ENCODE measurements at places on chromosomes 2 and 18.

- DNase-seq, result no peak
Observed at GRCh38 chr18:38497266-38497665, 931.7 kb upstream of the CELF4 start.

DNA sequence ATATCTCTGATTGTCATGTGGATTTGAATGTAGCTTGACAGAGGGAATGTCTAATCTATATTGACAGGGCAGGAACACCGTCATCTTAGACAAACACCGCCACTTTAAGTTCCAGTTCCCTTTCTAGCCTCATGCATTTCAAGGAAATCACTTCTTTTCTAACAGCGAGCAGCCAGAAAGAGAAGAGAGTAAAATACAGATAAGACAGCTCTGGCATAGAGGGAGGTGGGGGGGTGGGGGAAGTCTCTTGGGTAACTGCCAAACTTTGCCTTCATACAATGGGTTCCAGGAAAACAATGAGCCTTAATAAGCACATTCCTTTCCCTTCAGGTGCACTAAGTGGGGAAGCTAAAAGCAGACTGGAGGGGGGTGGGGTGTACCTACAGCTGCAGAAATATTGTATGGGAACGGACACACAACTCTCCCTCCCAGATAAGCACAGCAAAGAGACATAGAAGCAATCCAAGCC is 37.2 kb downstream of the CASP10 start:
- DNase-seq, result no peak

- no peak for DNase-seq
Observed at GRCh38 chr18:42798606-42799170, 316.8 kb downstream of the RIT2 start.

- DNase-seq, result no peak
Observed at GRCh38 chr2:24409700-24410556, 49.6 kb upstream of the ITSN2 start.

GRCh38 chr2:207796585-207797350 is 27.1 kb upstream of the FZD5 start:
- no peak for DNase-seq

DNA sequence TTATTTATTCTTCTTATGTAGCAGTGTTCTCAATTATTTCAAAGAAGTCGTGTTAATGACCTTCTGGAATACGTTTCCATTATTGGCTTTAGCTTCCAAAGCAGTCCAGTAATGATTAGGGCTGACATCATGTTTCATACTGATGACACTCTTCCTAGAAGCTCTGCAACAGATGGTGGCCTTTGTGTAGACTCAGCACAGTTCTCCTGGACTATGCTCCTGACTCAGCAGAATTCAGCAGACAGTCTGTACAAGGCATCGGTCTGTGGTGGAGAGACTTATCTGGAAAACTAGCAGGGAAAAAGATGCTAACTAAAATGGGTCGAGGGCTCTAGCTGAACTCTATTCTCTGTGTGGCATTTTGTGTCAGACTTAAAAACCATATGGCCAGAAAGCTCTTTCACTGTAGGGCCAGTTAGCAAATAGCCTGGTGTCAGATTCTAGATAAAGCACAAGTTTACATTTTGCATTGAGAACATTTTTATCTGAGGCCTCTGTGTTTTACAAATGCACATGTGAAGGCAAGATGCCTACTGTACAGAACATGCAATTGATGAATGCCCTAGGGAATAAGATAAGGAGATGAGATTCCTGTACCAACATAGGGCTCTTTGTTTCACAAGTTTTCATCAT is 35.1 kb downstream of the GULP1 start:
- DNase-seq, result no peak

GRCh38 chr2:175955136-175955535 is 46.9 kb downstream of the LNPK start:
- DNase-seq, result no peak

DNA sequence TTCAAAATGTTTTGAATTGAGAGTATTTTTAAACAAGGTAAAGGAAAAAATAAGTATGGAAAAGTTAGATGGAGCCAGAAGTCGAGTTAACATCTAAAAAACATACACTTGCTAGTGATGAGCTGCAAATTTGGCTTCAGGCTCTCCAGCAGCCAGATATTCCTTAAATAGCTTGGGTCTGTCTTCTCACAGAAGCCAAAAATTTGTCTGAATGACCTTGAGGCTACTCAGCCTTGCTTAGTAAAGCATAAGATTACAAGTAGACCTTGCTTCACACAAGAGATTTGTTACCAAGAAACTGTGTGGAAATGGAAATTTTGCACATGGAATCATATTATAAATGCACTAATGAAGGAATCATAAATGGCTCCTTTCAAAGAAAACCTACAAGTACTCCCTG is 40.8 kb upstream of the GRB14 start:
- DNase-seq, result no peak

DNA sequence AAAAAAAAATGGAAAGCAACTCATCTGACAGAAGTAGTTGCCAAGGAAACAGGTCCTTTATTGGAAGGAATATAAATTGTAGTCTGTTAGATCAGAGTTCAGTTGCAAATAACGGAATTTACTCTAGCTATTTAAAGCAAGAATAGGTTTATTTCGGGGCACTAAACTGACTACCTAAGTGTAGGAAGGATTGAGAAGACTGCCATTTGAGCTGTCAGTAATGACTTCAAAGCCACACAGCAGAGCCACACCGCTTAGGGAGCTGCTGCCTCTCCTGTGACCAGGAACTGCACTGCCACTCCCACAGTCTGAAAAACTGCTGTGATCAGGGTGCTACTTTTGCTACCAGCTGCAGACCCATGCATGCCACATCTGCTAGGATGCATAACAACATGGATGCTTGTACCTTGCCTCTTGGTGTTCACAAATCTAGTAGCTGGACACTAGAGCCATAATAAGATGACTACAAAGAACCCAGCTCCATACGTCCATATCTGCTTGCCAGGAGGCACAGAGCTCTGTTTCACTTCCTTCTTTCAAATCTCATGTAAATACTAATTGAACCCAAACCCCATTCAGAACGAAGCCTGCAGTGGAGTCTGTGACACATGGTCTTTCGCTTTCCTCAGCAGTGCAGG is 2.2 kb downstream of the DSG2 start:
- DNase-seq, result no peak

- no peak for DNase-seq
Observed at GRCh38 chr18:75558790-75559189, 131.3 kb upstream of the SMIM21 start.

- DNase-seq, result no peak
Observed at GRCh38 chr2:54845514-54845913, 122.1 kb downstream of the EML6 start.

DNA sequence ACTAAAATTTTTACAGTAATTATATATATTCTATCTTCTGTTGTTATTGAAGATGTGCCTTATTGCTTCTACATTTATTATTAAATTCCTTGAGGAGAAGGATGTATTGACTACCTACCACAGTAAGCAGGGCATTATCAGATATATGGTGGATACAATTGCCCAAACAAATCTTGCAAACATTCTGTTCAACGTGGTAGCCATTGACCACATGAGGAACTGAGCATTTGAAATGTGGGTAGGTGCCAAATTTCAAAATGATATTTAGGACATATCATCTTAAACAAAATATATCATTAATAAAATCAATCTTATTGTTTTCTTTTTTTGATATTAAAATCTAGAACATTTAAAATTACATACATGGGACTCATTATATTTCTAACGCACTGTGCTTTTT is 11.1 kb downstream of the SCN3A start:
- DNase-seq, result no peak

DNA sequence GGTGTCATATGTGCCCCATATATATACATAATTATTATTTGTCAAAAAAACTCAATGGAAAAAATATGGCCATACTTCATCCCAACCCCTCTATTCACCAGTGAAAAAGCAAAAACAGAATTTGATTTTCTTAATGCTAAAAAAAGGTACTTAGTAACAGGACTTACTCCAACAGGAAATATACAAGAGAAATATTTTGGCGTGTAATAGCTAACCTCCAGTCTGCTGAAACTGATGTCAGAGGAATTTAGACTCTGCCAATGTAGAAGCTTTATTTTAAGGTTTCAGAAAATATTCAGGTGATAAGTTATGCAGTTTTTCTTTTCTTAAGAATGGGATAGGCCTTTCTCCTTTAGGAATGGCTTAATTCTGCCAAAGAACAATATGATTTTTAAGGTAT is 72.6 kb downstream of the TMEFF2 start:
- DNase-seq, result no peak

- no peak for DNase-seq
Observed at GRCh38 chr2:100791294-100791935, 28.5 kb upstream of the NPAS2 start.

DNA sequence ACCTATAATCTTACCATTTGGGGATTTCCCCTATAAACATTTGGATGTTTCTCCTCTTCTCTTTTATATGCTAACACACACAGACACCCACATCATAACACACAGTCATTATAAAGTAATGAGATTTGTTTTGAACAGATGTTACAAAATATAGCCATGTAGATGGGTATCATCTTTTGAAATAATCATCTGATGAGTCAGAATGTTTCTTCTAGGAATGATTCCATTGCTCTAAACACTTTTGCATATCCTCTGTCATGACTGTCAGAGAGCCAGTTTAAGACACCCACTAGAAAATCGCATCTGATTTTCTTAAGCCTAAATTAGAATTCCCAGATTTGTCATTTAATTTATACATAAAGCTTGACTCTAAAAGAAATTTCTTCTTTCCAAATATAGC is 442.6 kb downstream of the CMPK2 start:
- no peak for DNase-seq

DNA sequence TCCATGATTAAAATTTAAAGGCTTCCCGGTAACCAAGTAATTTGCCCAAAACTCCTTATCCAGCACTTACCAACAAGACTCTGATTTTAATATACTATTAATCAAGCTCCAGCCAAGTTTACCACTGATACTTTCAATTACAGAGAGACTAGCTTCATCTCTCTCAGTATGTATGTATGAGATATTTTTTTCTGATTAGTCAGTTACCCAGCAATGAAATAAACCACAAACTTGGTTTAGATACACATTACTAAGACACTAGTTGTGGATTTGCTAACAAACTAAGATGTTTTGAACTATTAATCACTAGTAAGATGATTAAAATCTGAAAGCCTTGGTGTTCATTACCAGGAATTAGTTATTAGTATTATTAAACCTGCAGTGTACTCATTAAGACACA is 1272.2 kb upstream of the ACVR2A start:
- no peak for DNase-seq

DNA sequence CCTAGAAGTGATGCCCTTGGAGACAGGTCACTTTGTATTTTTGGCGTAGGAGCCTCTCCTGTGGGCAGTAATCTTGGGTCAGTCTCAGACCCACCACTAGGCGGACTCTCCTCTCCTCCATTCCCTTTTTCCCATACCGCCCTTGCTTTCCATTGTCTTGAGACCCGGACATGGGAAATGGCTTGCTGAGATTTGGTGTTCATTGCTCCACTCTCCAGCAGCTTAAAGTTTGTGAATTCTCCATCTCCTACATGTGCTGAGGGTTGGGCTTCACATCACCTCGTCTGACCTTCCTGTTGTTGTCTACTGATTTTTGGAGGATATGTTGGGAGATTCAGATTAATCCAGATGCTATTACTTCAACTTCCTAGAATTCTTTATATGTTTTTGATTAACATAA is 159.2 kb upstream of the RAB12 start:
- DNase-seq, result no peak

GRCh38 chr2:38178556-38179419 is 102.8 kb upstream of the CYP1B1 start:
- DNase-seq, result no peak

- no peak for DNase-seq
Observed at GRCh38 chr18:28108814-28109213, 68.1 kb downstream of the CDH2 start.

DNA sequence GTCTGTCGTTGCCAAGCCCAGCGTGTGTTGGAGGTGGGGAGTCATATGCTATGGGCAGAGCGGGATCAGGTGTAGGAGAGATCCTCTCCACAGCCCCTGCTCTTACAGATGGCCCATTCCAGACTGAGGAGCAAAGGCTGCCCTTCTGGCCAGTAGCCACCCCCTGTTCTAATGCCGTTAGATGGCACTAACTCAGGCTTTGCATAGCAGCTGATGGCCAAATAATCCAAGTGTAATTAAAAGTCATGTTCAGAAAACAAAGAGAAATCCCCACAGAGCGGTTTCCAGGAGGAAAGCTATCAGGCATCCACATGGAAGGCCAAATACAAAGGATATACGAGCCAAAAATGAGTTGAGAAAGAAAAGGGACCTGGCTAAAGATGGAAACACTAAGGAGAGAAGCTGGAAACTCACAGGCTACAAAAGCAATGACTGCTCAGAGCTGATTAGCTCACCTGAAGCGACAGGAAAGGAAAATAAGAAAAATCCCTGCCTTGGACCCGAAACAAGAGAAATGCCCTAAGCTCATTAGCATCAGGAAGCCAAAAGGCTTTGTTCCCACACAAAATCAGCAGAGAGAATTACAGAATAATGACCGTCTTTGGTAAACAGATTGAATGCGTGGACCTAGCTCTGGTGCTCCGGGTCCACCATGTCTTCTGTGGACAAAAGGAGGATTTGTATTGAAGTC is 1002.4 kb upstream of the KLHL29 start:
- DNase-seq, result no peak

GRCh38 chr2:33209976-33210375 is 263.2 kb downstream of the LTBP1 start:
- DNase-seq, result no peak

- DNase-seq, result no peak
Observed at GRCh38 chr2:178333851-178334250, 117.1 kb downstream of the PRKRA start.

GRCh38 chr2:72001937-72002690 is 145.5 kb downstream of the CYP26B1 start:
- no peak for DNase-seq

DNA sequence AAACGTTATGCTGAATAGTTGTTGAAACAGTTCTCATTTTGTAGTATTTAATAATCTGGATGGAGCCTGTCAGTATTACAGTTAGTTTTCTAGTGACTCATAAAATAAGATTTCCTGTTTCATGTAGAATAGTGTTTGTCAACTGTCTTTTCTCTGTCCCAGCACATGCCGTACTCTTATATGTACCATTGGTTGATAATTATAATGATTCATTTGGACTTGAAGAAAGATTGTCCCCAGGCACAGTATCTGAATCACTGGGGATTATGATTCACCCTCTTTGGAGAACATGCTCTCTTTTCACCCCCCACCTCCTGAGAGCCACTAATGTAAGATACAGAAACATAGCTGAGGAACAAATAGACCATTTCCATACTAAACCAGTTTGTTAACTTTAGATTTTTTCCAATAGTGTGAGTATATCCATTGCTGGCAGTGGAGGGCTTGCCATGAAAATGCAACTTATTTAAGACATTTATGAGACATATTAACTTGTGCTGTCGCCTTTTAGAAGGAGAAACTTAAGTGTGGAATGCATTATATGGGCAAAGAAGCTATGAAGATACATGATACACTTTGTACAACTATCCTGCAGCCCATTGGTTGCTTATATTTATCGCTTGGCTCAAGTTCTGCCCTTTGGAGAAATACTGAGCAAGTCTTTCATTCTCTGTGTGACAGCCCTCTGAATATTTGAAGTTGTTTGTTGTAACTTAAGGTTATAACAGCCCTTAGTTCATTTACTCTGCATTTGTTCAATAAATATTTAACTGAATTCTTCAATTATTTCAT is 12.4 kb downstream of the COPS8 start:
- no peak for DNase-seq

Measured in mesothelial cell of epicardium (in vitro differentiated cells).